Occipital lobe (tissue), 3 donors: ENCODE measurements at places on chromosomes 11 and 22. TPM values are rescaled to one million over a fixed set of nuclear protein-coding genes. Genes with fewer than 3 reads are reported as not detected.

- no peak for DNase-seq
Observed at GRCh38 chr11:14626650-14627049, 17.0 kb upstream of the PDE3B start.

RIMBP3C gene
- 1.6 TPM for total RNA-seq

VWCE gene
- 2.7 TPM for total RNA-seq

APOBEC3B gene
- not detected for total RNA-seq

RHOD gene
- not detected for total RNA-seq

DNA sequence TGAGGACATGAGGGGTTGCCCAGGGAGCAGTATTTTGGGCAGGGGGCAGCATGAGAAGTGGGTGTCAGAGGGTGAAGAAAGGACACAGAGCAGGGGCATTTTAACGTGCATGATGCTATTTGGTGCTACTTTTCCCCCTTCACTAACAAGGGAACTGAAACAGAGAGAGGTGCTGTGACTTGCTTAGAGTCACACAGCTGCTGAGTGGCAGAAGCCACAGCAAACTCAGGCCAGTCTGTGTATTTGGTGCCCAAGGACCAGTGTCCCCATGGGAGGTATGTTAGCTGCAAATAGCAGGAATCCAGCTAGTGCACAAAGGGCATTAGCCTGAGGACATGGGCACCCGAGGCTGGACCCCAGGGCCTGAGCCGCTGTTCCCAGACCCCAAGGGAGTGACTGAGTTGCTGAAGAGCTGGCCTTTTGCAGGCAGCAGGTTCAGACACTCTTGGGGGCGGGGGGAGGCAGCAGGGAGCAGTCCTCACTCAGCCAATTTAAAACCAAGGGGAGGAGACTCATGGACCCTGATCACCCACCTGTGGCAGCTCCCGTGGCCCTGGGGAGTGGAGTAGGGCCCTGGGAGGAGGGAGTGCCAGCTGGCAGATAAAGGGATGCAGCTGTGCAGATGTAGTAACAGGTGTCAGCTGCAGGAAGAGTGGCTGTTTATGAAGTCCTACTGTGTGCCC is 14.6 kb downstream of the PARVG start:
- DNase-seq = no peak

APOBEC3A gene
- total RNA-seq = not detected

OR10D3 gene
- total RNA-seq = not detected

MEI1 gene
- 0.16 TPM for total RNA-seq

FXYD2 gene
- 0.62 TPM for total RNA-seq

DNA sequence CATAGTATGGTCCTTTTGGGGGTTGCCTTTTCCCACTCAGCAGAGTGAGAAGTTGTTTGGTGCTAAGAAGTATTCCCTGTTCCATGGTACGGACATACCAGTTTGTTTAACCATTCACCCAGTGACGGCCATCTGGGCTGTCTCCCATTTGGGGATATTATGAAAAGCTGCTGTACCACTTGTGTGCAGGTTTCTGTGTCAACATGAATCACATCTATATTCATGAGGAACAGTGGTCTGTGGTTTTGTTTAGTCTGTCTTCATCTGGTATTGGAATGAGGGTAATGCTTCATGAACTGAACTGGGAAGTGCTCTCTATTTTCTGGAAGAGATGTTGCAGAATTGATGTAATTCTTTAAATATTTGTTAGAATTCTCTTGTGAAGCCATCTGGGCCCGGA is 89.5 kb downstream of the TRMU start:
- no peak for DNase-seq

GRCh38 chr11:15730263-15730994 is 615.7 kb downstream of the INSC start:
- DNase-seq = no peak

- DNase-seq = no peak
Observed at GRCh38 chr11:128465946-128466705, 121.2 kb downstream of the ETS1 start.
